Stimulated activated CD4-positive, alpha-beta T cell treated with anti-CD3 and anti-CD28 coated beads, Interleukin-4, amount 100 ng/mL, for 48 hours (primary cell): ENCODE measurements at places on chromosomes 12 and 14.

GRCh38 chr14:91098591-91098990 lies 15.3 kb upstream of the DGLUCY start:
- DNase-seq, result no peak

DNA sequence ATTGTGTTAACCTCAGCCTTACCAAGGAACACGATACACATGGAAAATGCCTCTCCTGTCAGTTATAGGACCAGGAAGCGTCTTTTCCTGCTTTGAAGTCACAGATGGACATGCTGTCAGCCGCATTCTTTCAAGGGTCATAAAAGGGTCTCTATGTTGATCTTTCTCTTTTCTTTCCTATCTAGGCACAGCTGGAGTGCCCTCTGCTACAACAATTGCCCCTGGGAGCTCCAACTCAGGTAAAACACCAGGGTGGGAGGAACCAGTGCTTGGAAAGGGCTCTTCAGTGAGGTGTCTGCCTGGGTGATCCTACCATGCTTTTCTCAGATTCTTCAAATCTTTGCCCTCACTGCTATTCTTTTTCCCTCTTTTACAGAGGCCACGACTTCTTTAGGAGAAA lies 157.4 kb upstream of the CNTN1 start:
- no peak for DNase-seq

DNA sequence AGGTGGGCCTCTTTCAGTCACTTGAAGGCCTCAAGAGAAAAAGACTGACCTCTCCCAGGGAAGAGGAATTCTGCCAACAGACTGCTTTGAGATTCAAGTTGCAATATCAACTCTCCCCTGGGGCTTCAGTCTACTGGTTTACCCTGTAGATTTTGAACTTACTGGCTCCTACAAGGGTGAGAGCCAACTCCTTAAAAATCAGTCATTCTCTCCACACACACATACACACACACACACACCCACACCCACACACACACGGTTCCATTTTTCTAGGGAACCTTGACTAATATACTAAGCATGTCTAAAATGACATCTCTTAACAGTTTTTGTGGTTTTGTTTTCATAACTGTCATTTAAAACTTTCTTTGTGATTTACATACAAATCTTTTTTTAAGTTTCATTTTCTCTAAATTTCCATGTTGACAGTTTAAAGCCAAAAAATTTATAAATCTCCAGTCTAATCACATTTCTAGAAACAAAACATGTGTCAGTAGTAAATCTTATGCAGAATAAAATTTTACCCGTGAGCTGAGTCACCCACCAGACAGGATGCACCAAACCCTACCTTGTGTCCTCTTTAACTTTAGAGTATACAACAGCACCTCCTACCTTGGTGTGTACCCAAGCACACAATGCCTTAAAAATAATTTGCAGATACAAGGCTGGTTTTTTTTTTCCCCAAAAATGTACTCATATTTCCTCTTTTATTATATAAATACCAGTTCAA lies 394.6 kb downstream of the AEBP2 start:
- peak; percentile 20 for DNase-seq

- DNase-seq, result no peak
These were observed 272.5 kb downstream of the TMEM132D start for GRCh38 chr12:129631316-129631715.

GRCh38 chr12:45626965-45627364 lies 102.5 kb upstream of the ARID2 start:
- DNase-seq, result no peak

DNA sequence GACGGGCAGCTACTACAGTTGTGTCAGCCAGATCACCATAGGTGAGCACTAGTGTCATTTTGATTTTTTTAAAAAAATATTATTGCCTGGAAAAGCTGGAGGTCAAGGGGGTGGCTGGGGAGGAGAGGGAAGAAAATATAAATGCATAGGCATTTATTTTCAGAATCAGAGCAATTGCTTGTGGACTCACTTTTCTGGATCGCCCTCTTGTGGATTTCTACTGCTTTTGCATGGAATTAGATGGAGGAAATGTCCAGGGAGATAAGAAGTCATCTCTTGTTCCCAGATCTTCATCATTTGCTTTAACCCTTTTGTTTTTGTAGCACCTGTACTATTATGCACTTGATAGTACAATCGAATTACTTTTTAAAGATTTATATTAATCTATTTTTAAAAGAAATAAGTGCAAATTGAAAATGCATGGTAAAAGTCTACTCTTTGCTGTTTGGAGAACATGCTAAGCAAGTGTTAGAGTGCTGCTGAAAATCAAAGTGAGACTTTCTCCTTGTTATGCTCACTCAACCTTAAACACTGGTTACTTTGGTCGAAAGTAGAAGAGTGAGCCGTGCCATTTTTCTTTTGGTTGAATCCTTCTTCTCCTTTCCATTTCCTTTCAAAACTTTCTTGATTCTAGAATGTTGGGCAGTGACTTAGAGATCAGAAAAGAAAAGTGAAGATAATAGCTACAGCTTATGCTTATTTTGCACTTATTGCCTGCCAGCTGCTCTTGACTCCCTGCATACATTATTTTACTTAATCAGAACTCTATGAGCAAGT lies 60.6 kb upstream of the ANO4 start:
- DNase-seq, result no peak

GRCh38 chr14:50816395-50817047 lies 14.4 kb downstream of the NIN start:
- DNase-seq, result no peak

- DNase-seq, result no peak
These were observed 268.7 kb downstream of the DAD1 start for GRCh38 chr14:22320362-22320750.

DNA sequence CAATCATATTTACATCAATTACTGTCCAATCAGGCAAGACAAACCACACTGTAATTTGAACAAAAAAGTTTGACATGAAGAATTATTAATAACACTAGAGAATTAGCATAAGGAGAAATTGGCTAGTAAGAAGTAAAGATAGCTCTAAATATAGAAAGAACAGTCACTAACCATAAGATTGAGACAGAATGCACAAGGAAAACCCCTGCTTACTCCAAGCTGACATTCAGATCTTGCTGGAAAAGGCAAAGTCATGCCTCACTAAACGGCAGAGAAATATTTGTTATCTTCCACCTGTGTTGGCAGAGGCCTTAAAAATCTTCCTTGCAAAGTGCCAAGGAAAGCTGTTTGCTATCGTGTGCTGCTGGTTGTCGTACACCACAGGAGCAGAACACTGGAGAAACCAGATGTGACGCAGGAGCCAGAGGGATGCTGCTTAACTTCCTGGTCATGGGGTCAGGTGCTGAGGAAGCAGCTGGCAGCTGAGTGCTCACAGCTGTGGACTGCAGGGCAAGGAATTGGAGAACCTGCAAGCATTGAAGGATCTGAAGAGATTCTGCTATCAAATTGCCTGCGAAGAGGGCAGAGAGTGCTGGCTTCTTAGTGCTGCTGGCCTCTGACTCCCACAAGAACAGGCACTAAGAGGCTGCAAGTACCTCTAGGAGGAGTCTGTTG lies 1323.3 kb downstream of the LRFN5 start:
- no peak for DNase-seq

DNA sequence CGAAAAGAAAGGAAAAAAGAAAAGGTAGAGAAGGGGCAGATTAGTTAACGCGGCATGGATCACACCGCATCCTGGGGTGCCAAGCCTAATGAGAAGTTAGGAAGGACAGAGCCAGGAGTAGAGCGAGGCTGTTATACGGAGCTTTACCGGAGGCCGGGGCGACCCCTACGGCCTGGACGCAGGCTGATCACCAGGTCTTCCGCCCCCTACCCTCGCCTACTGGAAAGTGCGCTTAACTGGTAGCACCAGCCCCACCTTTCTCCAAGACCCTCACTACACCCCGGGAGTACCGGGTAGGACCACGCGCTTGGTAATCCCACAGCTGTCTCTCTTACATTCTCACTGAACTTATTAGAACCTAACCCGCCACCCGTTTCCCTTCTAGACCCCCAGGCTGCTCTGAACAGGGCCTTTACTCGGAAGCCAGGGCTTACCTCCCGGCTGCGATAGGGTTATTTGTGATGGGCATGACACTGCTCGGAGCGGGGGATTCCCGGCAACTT lies 33.8 kb downstream of the WBP11 start:
- peak; percentile 3 for DNase-seq

GRCh38 chr14:24885410-24885913 lies 164.5 kb downstream of the STXBP6 start:
- no peak for DNase-seq

GRCh38 chr14:28603606-28604005 lies 163.0 kb upstream of the FOXG1 start:
- DNase-seq, result no peak

GRCh38 chr12:96187956-96188355 lies 6.2 kb upstream of the ELK3 start:
- DNase-seq, result no peak

- DNase-seq, result peak; percentile 49
These were observed 122.1 kb downstream of the CALM1 start for GRCh38 chr14:90518941-90519256.

DNA sequence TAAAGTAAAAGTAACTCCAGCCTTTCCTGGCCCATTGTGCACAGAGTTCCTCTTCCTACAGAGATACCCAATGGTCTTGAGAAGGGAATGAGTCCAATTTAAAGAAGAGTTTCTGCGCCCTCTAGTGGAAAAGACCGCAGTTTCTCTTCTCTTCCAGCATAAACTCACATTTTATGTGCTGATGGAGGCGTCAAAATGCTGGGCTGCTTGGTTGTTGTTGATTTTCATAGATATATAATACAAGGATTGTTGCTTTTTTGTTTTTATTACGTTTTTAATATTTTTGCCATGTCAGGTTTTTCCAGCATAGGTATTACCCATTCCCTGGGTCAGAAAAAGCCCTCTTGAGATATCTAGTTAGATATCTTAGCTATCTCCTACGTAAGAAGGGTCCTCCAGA lies 356.9 kb upstream of the STXBP6 start:
- no peak for DNase-seq

- no peak for DNase-seq
These were observed 18.9 kb downstream of the DEGS2 start for GRCh38 chr14:100140452-100141078.

- DNase-seq, result no peak
These were observed 825.5 kb downstream of the BCL11B start for GRCh38 chr14:98446508-98446907.

- DNase-seq, result no peak
These were observed 8.4 kb downstream of the PITPNM2 start for GRCh38 chr12:123142518-123142840.

- DNase-seq, result no peak
These were observed 236.7 kb downstream of the CHST11 start for GRCh38 chr12:104693493-104693892.

DNA sequence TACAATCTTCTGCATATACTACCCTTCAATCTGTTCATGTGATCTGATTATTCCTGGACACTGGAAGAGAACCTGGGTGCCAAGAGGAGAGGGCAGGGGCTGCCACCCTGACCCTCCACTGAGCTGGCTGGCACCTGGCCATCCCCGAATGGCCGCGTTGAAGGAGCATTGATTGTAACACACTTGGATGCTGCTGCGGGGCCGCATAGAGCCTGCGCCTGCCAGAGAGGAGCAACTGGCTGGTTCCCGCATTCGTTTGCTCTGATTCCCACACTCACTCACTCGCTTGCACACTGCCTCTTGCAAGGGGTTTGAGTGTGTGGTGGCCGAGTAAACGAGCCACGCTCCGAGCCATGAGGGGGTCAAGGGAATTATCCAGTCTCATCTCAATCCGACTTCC lies 32.4 kb downstream of the PSEN1 start:
- no peak for DNase-seq

DNA sequence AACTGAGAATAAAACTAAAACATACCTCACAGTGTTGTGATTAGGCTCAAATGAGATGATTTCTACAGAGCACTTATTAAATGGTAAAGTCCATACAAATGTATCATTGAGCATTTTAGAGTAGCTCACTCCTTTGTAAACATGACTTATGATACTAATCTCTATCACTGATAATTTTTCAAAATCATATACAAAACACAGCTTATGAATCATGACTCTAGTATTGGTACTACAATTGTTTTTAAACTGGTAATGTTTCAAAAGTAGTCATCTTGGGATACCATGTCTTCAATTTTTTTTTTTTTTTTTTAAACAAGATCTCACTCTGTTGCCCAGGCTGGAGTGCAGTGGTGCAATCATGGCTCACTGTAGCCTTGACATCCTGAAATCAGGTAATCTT lies 40.1 kb upstream of the KRR1 start:
- no peak for DNase-seq

GRCh38 chr12:68521848-68522502 lies 88.7 kb upstream of the RAP1B start:
- no peak for DNase-seq

GRCh38 chr12:12881151-12881909 lies 10.0 kb upstream of the GPRC5A start:
- no peak for DNase-seq

- DNase-seq, result no peak
These were observed 133.5 kb downstream of the OTOGL start for GRCh38 chr12:80232837-80233236.

DNA sequence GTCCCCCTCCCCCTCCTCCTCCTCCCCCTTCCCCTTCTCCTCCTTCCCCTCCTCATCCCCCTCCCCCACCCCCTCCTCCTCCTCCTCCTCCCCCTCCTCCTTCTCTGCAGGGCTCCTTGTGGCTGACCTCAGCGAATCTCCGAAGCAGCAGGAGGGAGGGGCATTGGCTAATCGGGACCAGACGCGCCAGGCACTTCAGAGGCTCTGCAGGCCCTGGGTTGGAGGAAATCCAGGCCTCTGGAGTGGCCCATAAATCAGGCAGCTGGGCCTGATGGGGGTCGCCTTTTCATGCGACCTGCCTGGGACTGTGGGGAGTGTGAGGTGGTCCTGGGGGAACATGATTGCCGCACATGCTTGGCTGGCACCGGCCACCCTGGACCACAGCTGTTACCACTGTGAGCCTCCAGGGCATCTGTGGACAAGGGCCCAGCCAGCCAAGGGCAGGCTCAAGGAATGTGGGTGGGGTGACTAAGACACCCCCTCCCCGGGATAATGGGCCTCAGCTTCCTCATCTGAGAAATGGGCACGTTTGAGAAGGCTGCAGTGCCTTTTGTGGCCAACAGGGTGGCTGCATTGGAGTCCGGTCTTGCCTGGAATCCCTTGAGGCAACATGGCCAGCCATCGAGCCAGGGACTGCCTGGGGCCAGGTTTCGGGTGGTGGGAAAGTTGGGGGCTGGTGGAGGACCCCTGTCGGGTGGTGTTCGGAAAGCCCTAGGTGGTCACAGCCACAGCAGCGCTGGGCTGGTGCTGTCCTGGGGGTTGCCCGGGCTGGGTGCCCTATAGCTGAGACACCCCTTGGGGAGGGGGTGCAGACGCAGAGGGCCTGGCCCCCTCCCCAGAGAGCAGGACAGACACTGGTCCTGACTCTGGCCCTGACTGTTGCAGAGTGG lies 12.0 kb downstream of the KIF26A start:
- no peak for DNase-seq

GRCh38 chr12:66571361-66571915 lies 107.4 kb downstream of the GRIP1 start:
- no peak for DNase-seq

GRCh38 chr14:57061009-57061711 lies 207.5 kb downstream of the EXOC5 start:
- no peak for DNase-seq

DNA sequence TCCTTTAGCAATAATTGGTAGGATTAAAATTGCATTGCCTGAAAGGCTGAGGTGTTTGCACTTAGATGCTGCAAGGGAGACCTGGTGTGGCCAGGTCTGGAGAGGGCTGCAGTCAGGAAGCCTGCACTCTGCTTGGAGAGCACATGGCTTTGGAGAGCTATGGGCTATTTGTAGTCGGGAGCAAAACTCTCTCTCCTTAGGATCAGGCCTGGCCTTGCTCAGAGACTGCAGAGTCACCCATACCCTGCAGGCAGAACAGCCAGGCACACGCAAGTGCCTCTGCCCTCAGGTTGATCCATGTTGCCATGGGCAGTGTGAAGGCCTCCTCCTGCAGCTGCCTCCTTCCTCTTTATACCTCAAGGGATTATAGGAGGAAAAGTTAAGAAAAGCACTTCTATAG lies 26.8 kb downstream of the CKB start:
- no peak for DNase-seq
